ENCODE measurements at places on chromosomes 12 and 14. TPM values are rescaled to one million over a fixed set of nuclear protein-coding genes. Genes with fewer than 3 reads are reported as not detected.

The FOXA1 gene
- total RNA-seq, result not detected

The RNASE4 gene
- total RNA-seq, result 19.9 TPM

GRCh38 chr12:88299567-88300101 is 157.5 kb downstream of the TMTC3 start:
- no peaks in the 10 kb centered on the region for H3K4me1 ChIP-seq
- no peaks in the 10 kb centered on the region for H3K36me3 ChIP-seq
- H3K4me3 ChIP-seq, result no peak overlapping the region
- no peak overlapping the region for H3K27ac ChIP-seq

GRCh38 chr12:128609861-128610260 is 213.9 kb downstream of the SLC15A4 start:
- H3K4me3 ChIP-seq, result no peak overlapping the region
- no peaks in the 10 kb centered on the region for H3K4me1 ChIP-seq
- no peaks in the 10 kb centered on the region for H3K36me3 ChIP-seq
- DNase-seq, result no peak
- no peak overlapping the region for H3K27ac ChIP-seq

GRCh38 chr14:40576880-40577478 is 1029.7 kb upstream of the LRFN5 start:
- H3K27ac ChIP-seq, result no peak overlapping the region
- DNase-seq, result no peak
- H3K36me3 ChIP-seq, result no peaks in the 10 kb centered on the region
- H3K4me3 ChIP-seq, result no peak overlapping the region

DNA sequence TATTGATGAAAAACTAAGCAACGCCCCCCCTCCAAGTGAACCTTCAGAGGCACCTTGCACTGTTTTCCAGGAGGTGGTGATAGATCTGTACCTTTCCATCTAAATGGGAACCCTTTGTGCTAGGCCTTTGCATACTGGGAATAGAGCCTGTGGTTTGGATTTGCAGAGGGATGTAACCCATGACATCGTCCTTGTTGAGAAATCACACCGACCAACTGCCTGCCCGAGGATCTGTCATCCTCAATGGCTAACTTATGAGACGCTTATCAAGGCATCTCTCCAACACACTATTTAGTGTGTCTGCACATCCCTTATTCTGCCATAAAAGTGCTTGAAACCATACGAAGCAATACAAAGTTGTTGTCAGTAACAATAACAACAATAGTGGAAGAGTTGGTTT is 22.9 kb downstream of the NTN4 start:
- DNase-seq, result no peak
- H3K4me1 ChIP-seq, result peaks cover 25% of the 10 kb centered on the region
- H3K27ac ChIP-seq, result no peak overlapping the region
- no peaks in the 10 kb centered on the region for H3K36me3 ChIP-seq

- no peak overlapping the region for H3K27ac ChIP-seq
- no peak for DNase-seq
- H3K4me3 ChIP-seq, result no peak overlapping the region
- H3K4me1 ChIP-seq, result no peaks in the 10 kb centered on the region
These were observed 797.1 kb downstream of the NRXN3 start for GRCh38 chr14:78967111-78967809.

DNA sequence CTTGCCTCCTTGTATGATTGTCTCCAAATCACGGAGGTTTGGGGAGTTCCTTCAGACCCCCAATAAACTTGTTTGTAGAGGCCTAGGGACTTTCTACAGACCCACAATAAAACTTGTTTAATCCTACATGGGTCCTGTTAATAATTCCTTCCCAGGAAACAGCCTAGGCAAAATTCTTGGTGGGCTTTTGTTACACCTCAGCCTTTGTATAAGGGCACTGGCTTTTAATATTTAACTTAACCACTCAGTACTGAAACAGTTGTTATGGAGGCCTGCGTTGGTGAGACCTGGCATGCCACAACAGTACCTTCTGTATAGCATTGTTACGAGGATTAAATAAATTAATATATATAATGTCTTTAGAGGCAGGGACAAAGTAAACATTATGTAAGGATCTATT is 32.7 kb upstream of the FAR2 start:
- no peaks in the 10 kb centered on the region for H3K27me3 ChIP-seq
- H3K4me1 ChIP-seq, result no peaks in the 10 kb centered on the region
- H3K27ac ChIP-seq, result no peak overlapping the region
- H3K4me3 ChIP-seq, result no peak overlapping the region
- no peak for DNase-seq

- no peaks in the 10 kb centered on the region for H3K4me1 ChIP-seq
- H3K4me3 ChIP-seq, result no peak overlapping the region
- H3K27ac ChIP-seq, result no peak overlapping the region
- DNase-seq, result no peak
These were observed 20.2 kb downstream of the KMT2D start for GRCh38 chr12:49040364-49040855.

DNA sequence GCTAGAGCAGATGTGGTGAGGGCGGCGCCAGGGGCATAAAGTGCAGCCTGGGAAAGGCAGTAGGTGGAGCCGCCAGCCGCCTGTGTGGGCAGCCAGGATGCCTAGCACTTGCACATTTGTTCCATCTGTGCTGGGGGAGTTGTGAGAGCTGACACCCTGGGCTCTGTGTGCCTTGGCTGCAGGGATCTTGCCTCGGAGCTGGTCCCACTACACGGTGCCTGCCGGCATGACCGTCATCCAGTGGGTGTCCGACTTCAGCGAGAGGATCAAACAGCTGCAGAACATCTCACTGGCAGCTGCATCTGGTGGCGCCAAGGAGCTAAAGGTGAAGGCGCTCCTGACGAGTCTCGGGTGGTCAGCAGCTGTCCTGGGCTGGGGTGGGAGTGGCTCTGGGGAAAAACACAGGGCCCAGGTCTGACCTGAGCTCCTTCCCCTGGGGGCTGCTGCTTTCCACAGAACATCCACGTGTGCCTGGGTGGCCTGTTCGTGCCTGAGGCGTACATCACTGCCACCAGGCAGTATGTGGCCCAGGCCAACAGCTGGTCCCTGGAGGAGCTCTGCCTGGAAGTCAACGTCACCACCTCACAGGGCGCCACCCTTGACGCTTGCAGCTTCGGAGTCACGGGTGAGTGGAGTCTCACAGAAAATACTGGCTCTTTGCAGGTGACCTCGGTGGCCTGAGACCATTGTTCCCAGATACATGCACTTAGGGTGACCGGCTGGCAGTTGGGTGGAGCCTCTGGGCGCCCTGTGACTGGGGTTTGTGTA is 37.4 kb downstream of the HSP90AA1 start:
- DNase-seq, result peak; percentile 60
- H3K27me3 ChIP-seq, result no peaks in the 10 kb centered on the region
- no peaks in the 10 kb centered on the region for H3K4me1 ChIP-seq
- no peak overlapping the region for H3K27ac ChIP-seq
- peaks cover 93% of the 10 kb centered on the region for H3K36me3 ChIP-seq

- H3K27ac ChIP-seq, result no peak overlapping the region
- H3K4me1 ChIP-seq, result no peaks in the 10 kb centered on the region
- peaks cover 10% of the 10 kb centered on the region for H3K27me3 ChIP-seq
These were observed 185.6 kb downstream of the TBX5 start for GRCh38 chr12:114220311-114220710.

GRCh38 chr12:2047752-2048151 is 5.0 kb upstream of the CACNA1C start:
- H3K36me3 ChIP-seq, result no peaks in the 10 kb centered on the region
- no peak overlapping the region for H3K27ac ChIP-seq
- H3K27me3 ChIP-seq, result peaks cover 14% of the 10 kb centered on the region
- H3K4me1 ChIP-seq, result peaks cover 14% of the 10 kb centered on the region
- no peak overlapping the region for H3K4me3 ChIP-seq

DNA sequence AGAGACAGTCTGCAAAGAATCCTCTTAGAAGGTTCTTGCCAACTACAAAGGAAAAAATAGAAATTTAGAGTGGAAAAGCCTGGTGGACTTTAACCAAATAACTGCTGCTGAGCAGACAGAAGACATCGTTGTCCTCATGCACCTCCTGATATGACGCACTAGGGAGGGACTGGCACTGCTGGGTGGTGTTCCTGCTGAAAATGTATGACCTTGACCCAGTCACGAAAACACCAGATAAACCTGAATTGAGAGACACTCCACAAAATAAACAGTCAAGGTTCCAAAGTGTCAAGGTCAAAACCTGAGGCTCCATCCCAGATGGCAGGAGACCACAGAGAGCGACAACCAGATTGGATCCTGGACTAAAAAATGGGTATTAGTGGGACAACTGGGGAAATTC is 61.9 kb downstream of the CHGA start:
- H3K27me3 ChIP-seq, result no peaks in the 10 kb centered on the region
- peak; percentile 15 for DNase-seq
- peaks cover 4% of the 10 kb centered on the region for H3K36me3 ChIP-seq
- peak overlapping the region; percentile 26 for H3K27ac ChIP-seq
- peaks cover 2% of the 10 kb centered on the region for H3K4me1 ChIP-seq
- no peak overlapping the region for H3K4me3 ChIP-seq
